CD8-positive, alpha-beta memory T cell (primary cell): ENCODE measurements at places on chromosomes 5 and 9.

- H3K4me3 ChIP-seq, result no peak overlapping the region
- H3K27me3 ChIP-seq, result no peaks in the 10 kb centered on the region
- H3K4me1 ChIP-seq, result no peaks in the 10 kb centered on the region
- DNase-seq, result no peak
- H3K27ac ChIP-seq, result no peak overlapping the region
Measured at GRCh38 chr5:93117751-93118531, 463.1 kb downstream of the NR2F1-AS1 start.

GRCh38 chr5:109844148-109844547, 154.4 kb downstream of the MAN2A1 start:
- H3K36me3 ChIP-seq, result peaks cover 26% of the 10 kb centered on the region
- no peak overlapping the region for H3K4me3 ChIP-seq
- DNase-seq, result no peak

DNA sequence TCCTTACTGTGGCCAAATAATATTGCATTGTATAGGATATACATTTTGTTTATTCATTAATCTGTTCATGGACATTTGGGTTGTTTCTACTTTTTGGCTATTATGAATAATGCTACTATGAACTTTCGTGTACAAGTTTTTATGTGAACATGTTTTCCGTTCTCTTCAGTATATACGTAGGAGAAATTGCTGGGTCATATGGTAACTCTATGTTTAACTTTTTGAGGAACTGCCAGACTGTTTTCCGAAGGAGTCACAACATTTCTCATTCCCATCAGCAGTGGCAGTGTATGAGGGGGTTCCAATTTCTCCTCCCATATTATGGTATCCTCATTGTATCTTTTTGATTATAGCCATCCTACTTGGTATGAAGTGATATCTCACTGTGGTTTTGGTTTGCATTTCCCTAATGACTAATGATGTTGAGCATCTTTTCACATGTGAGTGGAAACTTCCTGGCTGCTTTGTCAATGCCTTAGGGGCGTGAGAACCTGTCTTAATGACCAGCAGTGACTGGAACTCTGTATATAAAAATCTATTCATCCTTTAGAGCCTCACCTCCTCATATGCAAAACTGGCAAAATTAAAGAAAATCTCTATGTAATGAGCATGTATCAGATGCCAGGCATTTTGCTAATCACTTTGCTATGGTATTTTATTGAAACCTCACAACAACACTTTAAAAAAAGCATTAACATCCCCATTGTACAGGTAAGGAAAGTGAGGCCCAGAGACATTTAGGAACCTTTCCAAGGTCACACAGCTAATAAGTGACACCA, 47.8 kb upstream of the TGFBR1 start:
- peak overlapping the region; percentile 80 for H3K4me3 ChIP-seq
- H3K27ac ChIP-seq, result peak overlapping the region; percentile 48
- peak; percentile 54 for DNase-seq
- H3K4me1 ChIP-seq, result peaks cover 79% of the 10 kb centered on the region

- DNase-seq, result no peak
- no peaks in the 10 kb centered on the region for H3K36me3 ChIP-seq
- no peaks in the 10 kb centered on the region for H3K4me1 ChIP-seq
- H3K27ac ChIP-seq, result no peak overlapping the region
- H3K4me3 ChIP-seq, result no peak overlapping the region
Measured at GRCh38 chr5:136066661-136067271, 38.0 kb downstream of the TGFBI start.

DNA sequence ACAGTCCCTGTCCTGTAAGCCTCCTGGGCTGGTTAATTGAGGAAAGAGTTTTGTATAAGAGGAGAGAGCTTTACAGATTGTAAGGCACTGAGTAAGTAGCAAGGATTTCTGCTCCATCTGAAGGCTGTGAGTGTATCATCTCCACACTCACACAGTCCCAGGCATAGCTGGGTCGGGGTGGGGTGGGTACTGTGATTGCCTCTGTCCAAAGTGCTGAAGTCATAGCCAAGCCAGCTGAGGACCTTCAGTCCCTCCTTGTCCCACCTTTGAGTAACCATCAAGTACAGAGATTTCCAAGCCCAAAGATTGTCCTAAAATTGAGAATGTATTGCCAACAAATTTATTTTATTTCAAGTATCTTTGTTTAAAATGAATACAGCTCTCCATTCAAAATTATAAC, 5.5 kb upstream of the DNAJB5 start:
- no peaks in the 10 kb centered on the region for H3K36me3 ChIP-seq
- no peak overlapping the region for H3K4me3 ChIP-seq
- DNase-seq, result no peak
- no peaks in the 10 kb centered on the region for H3K27me3 ChIP-seq
- peaks cover 64% of the 10 kb centered on the region for H3K4me1 ChIP-seq
- H3K27ac ChIP-seq, result no peak overlapping the region
